NCI-H748 treated with DMSO at 0.1 percent for 48 hours (cell line): ENCODE measurements at places on chromosomes 6 and 20.

DNA sequence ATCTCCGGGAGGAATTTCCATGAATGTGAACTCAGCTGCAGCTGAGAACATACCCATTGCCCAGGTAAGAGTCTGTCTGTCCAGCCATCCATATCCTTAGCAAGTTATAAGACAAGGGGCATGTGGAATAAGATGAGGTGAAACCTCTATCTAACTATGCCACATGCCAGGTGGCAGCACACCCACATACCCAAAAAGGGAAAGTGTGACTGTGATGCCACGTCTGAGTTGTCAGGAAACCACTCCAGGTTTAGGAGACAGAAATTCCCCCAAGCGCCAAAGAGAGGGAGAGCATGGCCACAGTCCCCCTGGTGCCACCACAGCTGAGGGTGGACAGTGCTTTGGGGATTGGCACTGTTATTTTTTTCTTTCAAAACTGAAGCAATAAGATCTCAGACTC lies 36.7 kb downstream of the SYNDIG1 start:
- DNase-seq: no peak

DNA sequence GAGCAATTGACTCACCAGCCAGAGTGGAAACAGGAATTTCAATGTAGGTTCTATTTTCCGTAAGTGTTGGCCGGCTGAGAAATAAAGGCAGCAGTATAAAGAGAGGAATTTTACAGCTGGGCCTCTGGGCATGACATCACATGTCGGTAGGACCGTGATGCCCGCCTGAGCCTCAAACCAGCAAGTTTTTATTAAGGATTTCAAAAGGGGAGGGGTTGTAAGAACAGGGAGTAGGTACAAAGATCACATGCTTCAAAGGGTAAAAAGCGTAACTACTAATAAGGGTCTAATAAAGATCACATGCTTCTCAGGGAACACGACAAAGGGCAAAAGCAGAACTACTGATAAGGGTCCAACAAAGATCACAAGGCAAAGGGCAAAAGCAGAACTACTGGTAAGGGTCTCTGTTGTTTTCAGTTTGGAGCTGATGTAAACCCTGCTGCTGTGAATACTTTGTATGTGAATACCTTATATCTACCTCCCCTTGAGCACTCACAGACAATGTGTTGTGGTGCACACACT lies 9.0 kb upstream of the TULP4 start:
- DNase-seq: no peak

DNA sequence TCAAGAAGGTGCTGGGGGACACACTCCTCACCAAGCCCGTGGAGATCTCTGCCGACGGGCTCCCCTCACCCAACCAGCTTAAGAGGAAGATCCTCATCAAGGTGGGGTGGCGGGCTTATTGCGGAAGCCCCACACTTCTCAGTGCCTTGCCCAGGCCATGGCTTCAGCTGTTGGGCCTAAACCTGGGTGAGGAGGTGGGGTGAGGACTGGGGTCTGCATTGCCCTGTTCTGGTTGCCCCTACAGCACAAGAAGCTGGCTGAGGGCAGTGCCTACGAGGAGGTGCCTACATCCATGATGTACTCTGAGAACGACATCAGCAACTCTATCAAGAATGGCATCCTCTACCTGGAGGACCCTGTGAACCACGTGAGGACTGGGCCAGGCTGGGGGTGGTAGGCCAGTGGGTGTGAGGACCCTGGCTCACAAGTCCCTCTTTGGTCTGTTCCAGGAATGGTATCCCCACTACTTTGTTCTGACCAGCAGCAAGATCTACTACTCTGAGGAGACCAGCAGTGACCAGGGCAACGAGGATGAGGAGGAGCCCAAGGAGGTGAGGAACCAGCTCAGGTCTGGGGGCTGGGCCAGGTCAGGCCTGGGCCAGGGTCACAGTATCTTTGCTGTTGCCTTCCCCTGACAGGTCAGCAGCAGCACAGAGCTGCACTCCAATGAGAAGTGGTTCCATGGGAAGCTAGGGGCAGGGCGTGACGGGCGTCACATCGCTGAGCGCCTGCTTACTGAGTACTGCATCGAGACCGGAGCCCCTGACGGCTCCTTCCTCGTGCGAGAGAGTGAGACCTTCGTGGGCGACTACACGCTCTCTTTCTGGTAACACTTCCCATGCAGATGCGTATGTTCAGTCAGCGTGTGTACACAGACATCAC lies 27.9 kb downstream of the PLCG1 start:
- DNase-seq: no peak

DNA sequence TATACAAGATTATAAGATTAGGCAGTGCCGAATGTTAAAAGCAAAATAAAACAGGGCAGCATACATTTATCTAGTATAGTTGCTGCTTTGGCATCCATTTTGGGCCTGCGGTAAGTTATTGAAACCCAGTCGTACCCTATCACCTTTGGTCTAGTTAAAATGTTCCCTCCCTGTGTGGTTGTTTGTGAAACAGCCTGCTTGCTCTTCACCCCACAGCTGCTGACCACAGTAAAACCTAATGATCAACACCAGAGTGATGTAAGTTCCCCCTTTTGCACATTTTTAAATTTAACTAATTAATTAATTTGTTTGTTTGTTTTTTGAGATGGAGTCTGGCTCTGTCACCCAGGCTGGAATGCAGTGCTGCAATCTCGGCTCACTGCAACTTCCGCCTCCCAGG lies 50.3 kb upstream of the TXNDC5 start:
- no peak for DNase-seq

DNA sequence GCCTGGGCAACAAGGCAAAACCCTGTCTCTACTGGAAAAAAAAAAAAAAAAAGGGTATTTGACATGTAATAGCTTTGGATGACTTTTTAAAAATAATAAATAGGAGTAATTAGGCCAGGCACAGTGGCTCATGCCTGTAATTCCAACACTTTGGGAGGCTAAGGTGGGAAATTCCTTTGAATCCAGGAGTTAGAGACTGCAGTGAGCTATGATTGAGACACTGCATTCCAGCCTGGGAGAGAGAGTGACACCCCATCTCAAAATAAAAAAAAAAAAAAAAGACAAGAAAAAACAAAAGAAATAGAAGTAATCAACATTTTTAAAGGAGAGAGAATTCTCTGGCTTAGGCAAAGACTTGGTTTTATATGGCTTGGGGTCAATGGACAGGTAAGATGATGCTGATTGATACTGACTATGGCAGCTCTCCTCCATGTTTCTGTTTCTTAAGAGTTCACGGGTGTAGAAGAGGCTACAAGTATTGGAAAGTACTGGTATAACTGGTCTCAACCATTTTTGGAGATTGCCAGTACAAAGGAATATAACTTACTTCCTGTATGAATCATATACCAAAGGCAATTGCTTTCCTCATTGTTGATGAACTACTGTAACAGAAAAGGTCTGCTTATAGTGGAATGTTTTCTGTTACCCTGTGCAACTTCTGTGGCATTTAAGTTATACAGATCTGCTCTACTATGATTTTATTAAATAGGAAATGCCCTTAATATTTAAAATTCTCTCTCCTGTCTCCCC lies 10.1 kb downstream of the MAP3K5 start:
- no peak for DNase-seq

GRCh38 chr6:80325742-80326141 lies 219.3 kb downstream of the BCKDHB start:
- no peak for DNase-seq

DNA sequence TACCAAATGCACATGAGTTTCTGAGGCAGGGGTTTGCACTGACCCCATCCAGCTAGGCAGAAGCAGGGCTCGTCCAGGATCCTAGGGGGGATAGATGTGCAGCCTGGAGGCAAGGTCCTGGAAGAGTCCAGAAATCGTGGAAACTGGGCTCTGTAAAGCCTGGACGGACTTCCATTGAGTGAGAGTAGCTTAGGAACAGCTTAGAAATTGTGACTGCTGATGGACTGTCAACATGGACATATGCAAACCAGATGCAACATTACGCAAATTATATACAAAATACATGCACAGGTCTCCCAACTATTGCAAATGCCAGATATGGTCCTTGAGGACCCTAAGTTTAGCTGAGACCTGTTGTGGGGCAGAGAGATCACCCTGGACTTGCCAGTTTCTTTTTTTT lies 4.8 kb upstream of the EMILIN3 start:
- no peak for DNase-seq

GRCh38 chr20:58868795-58869194 lies 16.3 kb downstream of the GNAS start:
- no peak for DNase-seq

GRCh38 chr20:16043931-16044330 lies 529.3 kb downstream of the KIF16B start:
- no peak for DNase-seq

GRCh38 chr6:17161076-17161475 lies 59.2 kb downstream of the STMND1 start:
- no peak for DNase-seq

DNA sequence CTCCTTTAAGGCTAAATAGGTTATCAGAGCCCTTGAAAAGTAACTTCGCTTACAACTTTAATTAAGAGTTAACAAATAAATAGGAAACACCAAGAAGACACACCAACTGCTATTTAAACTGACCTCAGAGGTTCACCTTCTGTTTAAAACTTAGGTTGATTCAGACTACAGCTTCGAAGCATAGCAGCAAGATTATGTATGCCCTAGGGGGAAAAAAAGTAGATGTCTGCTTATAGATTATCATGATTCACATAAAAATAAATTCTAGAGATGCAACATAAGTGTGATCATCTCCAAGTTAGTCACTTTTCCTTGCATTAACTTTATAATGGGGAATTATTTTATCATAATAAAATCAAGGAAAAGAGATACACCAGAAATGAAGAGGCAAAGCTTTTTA lies 8.9 kb downstream of the PNISR start:
- DNase-seq: no peak

DNA sequence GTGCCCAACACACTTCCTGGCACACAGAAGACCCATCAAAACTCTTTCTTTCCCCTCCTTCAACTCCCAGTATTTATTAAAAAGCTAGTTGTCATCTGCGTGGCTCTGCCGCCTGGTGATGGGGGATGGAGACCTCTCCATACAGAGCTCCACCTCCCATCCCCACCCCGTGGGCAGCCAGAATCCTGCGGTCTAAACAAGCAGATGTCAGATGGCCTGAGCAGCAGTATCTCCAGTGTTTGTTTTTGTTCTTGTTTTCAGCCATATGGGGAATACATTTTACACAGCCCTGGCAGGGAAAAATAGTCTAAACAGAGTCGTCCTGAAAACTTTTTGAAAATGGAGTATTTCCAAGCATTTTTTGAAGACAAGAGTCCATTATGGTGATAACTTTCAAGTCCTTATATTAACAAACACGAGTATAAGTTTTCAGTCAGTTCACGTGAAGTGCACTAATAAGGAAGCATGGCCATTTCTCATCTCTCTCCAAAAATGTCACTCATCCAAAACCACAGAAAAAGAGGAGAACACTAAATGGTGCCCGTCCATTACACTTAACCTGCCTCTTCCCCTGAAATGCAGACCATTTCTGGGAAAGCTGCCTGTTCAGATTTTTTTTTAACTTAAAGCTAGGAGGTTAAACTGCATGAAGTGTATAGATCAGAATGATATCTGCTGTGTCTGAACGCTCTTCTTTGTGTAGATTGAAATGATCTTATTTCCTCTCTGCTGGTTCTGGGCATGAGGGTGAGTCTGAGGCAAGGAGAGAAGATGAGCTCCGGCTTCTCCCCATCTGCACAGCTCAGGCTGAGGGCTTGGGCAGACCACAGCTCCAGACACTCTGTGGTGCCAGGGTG lies 91.0 kb downstream of the TCP11 start:
- DNase-seq: no peak

GRCh38 chr20:46135856-46136633 lies 17.9 kb downstream of the CD40 start:
- no peak for DNase-seq

GRCh38 chr6:80528115-80528514 lies 421.6 kb downstream of the BCKDHB start:
- DNase-seq: no peak

GRCh38 chr6:71481801-71482200 lies 193.2 kb downstream of the OGFRL1 start:
- DNase-seq: no peak

DNA sequence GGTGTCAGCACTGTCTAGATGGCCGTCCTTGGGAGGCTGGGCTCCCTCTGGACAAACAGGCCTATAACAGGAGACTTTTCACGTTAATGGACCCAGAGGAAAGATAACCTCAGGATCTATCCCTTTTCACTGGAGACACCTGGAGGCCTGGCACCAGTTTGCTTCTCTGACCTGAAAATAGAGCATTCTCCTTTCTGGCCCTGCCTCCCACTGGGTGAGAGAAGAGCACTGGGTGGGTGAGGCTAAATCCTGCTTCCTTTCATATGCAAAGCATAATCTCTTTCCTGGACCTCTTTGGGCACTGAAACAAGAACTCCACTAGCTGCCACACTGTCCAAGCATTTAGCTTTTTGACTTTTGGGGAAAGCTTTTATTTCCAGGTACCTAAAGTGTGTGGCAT lies 78.3 kb downstream of the FOXO3 start:
- no peak for DNase-seq

GRCh38 chr6:86016567-86016966 lies 373.9 kb upstream of the SYNCRIP start:
- no peak for DNase-seq

GRCh38 chr20:41476013-41476441 lies 109.4 kb upstream of the EMILIN3 start:
- peak; percentile 58 for DNase-seq

- no peak for DNase-seq
Measured at GRCh38 chr20:63699466-63700198, 3.2 kb downstream of the TNFRSF6B start.
